ENCODE measurements at places on chromosomes 16 and 17.

- no peak for DNase-seq
These were observed 140.2 kb upstream of the ADAMTS18 start for GRCh38 chr16:77574867-77575624.

GRCh38 chr17:64110379-64111152 is 19.4 kb downstream of the ERN1 start:
- DNase-seq = no peak

DNA sequence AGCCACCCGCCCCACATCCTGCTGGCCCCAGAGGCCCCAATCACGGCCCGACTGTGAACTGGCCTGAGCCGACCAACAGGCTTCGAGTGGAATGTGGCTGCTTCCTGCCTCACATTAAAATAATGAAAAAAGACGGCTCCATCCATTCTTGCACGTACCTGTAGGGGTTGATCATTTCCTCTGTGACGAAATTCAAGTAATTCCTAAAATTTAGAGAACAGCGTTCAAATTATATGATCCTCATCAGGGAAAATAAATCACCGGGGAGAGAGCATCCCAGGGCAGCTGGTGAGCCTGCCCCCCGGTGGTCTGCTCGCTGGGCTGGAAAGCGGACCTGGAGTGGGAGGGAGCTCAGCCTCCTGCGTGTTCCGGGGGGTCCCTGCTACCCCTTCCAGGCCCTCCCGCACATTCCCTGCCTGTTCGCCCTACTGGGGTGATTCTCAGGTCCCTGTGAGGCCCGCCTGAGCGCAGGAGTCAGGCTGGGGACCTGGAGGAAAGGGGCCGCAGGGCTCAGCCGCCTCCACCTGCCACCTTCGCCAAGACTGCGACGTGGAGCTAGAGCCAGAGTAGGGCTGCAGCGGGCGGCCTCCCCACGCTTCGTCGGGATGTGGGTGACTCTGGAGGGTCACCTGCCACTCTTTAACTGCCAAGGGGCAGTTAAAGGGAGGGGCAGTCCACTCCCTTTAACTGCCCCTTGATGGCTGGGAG is 28.9 kb downstream of the SLC7A5 start:
- DNase-seq = no peak

- DNase-seq = no peak
These were observed 188.0 kb upstream of the GSE1 start for GRCh38 chr16:85425074-85425662.

- no peak for DNase-seq
These were observed 97.1 kb upstream of the TMEM97 start for GRCh38 chr17:28221751-28222414.

- DNase-seq = no peak
These were observed 9.7 kb upstream of the CIAO3 start for GRCh38 chr16:750485-750884.

DNA sequence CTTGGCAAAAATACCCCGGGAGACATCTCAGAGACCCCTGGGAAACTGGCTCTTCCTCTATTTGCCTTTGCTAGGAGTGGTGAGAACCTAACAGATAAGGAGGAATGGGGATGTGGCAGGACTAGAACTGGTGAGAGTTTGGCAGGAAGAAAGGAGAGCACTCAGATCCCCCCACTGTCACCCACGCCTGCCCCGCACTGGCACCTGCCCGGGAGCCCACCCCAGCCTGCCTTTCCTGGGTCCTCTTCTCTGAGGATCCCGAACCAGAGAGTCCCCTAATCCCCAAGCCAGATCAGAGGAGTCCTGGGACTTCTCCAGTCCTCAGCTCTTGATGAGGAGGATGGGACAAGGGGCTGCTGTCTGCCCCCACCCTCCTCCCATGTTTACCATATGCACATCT is 3.7 kb downstream of the KCNH6 start:
- no peak for DNase-seq

DNA sequence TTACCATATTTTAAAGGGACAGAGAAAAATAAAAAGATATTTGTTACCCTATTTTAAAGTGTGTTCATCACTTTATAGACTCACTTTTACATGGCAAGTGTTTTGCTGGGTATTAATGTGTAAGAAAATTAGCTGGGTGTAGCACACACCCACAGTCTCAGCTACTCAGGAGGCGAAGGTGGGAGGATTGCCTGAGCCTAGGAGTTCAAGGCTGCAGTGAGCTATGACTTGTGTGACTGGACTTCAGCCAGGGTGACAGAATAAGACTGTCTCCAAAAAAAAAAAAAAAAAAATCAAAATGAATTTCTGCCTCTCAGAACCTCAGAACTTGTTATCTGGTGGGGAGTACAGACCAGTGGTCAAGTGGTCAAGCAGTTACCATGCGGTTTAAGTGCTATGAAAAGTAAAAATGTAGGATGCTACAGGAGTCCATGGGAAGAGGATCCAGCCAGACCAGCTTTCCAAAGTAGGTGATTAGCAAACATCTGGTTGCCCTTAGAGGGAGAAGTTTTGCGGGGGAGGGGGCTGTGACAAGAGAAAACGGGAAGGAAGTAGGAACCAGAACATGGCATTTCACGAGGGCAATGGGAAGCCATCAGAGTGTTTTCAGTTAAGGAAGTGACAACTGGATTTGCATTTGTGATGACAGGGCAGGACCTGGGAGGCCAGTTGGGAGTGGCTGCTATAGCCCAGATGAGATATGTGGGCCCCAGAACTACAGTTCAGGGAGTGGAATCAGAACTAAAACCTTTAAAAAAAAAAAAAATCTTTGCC is 13.9 kb downstream of the CNEP1R1 start:
- DNase-seq = no peak

All from T follicular helper cell (primary cell).